ENCODE measurements at places on chromosomes 11 and 22.

GRCh38 chr22:20094197-20094807 is 14.3 kb downstream of the DGCR8 start:
- H3K4me3 ChIP-seq = no peak overlapping the region
- no peak overlapping the region for H3K27ac ChIP-seq
- DNase-seq = no peak

DNA sequence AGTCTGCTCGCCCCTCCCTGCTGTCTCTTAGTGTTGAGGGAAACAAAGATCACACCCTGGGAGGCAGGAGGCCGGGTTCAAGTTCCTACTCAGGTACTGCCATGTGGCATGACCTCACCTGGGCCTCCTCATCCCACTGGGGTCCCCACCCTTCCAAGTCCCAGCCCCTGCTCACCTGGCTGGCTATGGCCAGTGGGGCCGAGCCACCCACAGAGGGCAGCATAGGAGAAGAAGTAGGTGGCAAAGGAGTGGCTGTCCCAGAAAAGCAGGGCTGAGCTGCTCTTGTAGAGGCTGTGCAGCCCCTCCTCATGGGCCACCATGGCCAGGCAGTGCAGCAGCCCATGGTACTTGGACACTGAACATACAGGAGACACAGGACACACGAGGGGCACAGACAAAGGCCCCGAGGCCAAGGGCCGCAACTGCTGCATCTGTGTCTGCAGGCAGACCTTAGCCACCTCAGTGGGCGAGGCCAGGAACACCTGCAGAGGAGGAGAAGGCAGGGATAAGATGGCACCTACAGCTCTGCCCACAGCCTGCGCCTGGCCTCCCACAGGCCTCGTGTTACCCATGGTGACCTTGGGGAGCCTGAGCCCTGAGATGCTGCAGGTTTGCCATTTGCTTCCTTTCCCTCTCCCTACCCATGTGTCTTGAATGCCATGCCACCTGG is 50.6 kb upstream of the MPEG1 start:
- H3K4me3 ChIP-seq = no peak overlapping the region
- DNase-seq = no peak
- H3K27ac ChIP-seq = no peak overlapping the region
- peaks cover 9% of the 10 kb centered on the region for H3K4me1 ChIP-seq
- H3K27me3 ChIP-seq = no peaks in the 10 kb centered on the region

DNA sequence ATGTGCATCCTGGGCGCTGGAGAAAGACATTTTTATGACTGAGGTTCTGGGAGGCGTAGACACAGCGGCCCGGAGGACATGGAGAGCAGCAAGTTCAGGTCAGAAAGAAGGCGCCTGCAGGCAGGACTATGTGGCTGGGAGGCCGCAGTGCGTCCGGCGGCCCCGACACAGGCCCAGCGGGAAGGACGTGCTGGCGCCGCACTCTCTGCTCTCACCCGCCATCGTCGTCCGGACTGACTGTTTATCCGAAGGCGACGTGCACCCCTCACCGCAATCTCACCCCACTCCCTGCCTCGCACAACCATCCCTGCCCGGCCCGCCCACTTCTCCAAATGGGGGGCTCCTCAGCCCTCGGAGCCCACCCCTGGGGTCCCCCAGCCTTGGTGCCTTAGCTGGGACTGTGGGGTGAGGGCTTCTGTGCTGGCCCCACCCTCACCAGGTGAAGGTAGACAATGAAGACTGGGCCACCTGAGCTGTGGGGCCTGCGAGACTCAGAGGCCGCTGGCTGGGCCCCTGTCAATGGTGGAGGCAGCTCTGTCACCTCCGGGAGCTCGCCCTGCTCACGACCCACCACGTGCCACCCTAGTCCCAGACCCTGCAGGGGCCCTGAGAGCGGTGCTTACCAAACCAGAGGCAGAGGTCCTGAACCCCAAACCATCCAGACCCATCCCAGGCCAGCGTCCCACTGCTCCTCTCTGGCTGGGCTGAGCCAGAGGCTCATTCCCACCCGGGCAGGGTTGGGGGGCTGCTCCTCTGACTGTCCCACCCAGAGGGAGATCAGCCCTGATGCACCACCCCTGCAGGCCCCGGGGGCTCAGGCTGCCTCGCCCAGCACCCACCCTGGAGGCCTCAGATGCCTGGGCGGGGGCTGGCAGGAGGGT is 16.2 kb upstream of the MUC5B start:
- no peak for DNase-seq
- no peaks in the 10 kb centered on the region for H3K27me3 ChIP-seq
- H3K36me3 ChIP-seq = no peaks in the 10 kb centered on the region
- H3K4me1 ChIP-seq = no peaks in the 10 kb centered on the region
- no peak overlapping the region for H3K4me3 ChIP-seq

- no peak overlapping the region for H3K27ac ChIP-seq
- DNase-seq = no peak
- H3K4me3 ChIP-seq = no peak overlapping the region
- H3K36me3 ChIP-seq = no peaks in the 10 kb centered on the region
- no peaks in the 10 kb centered on the region for H3K27me3 ChIP-seq
- H3K4me1 ChIP-seq = peaks cover 5% of the 10 kb centered on the region
These were observed 21.8 kb downstream of the DHCR7 start for GRCh38 chr11:71426413-71426812.

GRCh38 chr11:69125861-69126260 is 29.9 kb upstream of the SMIM38 start:
- DNase-seq = no peak
- H3K36me3 ChIP-seq = no peaks in the 10 kb centered on the region
- H3K27ac ChIP-seq = no peak overlapping the region
- H3K27me3 ChIP-seq = no peaks in the 10 kb centered on the region

GRCh38 chr11:23377909-23378308 is 517.6 kb upstream of the CCDC179 start:
- DNase-seq = no peak
- no peaks in the 10 kb centered on the region for H3K27me3 ChIP-seq
- H3K4me1 ChIP-seq = no peaks in the 10 kb centered on the region
- no peaks in the 10 kb centered on the region for H3K36me3 ChIP-seq
- H3K27ac ChIP-seq = no peak overlapping the region
- H3K4me3 ChIP-seq = no peak overlapping the region

DNA sequence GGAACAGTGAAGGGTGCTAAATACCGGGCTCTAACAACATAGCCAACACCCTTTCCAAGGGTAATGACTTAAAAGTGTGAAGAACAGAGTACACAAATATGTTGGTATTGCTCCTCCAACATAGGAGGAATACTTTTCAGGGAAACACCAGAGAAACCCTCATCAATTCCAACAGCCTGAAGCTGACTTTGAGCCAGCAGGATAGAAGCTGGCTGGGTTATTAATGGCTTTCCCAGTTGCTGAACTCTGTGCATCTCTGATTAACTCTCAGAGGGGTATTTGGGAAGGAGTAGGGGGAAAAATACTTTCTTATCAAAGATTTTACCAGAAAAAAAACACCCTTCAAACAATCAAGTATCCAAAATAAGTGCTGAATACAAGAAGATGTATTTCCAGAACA is 95.6 kb downstream of the AMBRA1 start:
- H3K27ac ChIP-seq = no peak overlapping the region
- H3K4me3 ChIP-seq = no peak overlapping the region
- no peaks in the 10 kb centered on the region for H3K4me1 ChIP-seq
- H3K36me3 ChIP-seq = no peaks in the 10 kb centered on the region

GRCh38 chr11:10640308-10640707 is 53.2 kb downstream of the IRAG1 start:
- H3K4me1 ChIP-seq = no peaks in the 10 kb centered on the region
- no peak overlapping the region for H3K4me3 ChIP-seq
- H3K27me3 ChIP-seq = no peaks in the 10 kb centered on the region
- no peak overlapping the region for H3K27ac ChIP-seq
- no peaks in the 10 kb centered on the region for H3K36me3 ChIP-seq
- DNase-seq = no peak

GRCh38 chr22:49011379-49011768 is 816.3 kb downstream of the BRD1 start:
- H3K4me1 ChIP-seq = no peaks in the 10 kb centered on the region
- no peak overlapping the region for H3K4me3 ChIP-seq
- no peak for DNase-seq

DNA sequence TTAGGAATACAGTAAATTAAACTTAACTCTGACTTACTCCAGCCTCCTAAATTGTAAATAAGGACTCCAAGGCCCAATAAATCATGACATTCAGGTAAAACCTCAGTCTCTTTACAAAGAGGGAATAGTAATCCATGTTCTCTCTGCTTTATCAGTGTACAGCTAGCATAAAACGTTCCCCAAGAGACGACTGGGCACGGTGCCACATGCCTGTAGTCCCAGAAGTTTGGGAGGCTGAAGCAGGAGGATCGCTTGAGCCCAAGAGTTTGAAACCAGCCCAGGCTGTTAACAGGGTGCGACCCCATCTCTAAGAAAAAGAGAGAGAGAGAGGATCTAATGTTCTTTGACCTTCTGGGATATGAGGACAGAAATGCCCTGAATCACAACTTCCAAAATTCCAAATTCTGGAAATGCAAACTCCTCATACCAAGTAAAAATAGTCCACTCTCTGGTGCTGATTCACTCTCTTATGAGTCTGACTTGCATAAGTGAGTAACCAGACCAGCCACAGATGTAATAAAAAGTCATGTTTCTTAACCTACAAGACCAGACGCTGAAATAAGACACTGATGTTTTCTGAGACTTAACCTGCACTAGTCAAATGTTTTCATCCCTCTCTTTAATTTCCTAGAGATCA is 25.5 kb downstream of the NNMT start:
- peak; percentile 11 for DNase-seq
- H3K27me3 ChIP-seq = no peaks in the 10 kb centered on the region
- H3K36me3 ChIP-seq = no peaks in the 10 kb centered on the region

DNA sequence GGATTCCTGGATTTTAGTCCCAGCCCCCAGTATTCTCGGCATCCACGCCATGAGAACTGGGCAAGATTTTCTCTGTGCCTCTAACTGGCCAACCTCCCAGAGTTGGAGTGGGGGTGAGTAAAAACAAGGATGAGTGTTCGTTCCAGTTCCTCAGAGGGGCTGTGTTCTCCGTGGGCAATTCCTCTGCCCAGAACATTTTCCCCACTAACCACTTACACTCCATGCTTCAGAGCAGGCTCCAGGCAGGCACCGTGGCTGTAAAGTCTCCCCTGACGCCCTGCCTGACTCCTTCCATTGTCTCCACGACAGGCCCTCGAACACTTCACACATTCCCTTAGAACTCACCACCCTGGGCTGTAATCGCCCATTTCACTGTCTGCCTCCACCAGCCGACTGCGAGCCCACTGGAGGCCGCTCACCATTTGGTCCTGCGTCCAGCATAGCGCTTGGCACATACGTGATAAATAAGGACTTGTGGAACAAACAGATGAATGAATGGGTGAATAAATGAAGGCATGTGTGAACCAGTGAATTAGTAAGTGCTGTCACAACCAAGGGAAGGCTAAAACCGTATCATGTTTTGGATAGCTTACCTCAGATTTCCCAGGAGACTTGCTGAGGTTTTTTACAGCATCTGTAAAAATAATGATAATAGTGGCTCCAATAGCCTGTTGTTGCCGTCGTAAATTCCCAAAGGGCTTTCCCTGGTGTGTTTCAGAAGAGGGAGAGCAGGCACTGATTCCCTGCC is 6.1 kb downstream of the APLNR start:
- no peaks in the 10 kb centered on the region for H3K27me3 ChIP-seq
- H3K27ac ChIP-seq = no peak overlapping the region
- H3K4me1 ChIP-seq = no peaks in the 10 kb centered on the region
- no peak for DNase-seq

GRCh38 chr11:130847517-130847916 is 68.8 kb downstream of the SNX19 start:
- no peak overlapping the region for H3K27ac ChIP-seq
- no peak for DNase-seq
- H3K4me1 ChIP-seq = peaks cover 10% of the 10 kb centered on the region
- H3K4me3 ChIP-seq = no peak overlapping the region

DNA sequence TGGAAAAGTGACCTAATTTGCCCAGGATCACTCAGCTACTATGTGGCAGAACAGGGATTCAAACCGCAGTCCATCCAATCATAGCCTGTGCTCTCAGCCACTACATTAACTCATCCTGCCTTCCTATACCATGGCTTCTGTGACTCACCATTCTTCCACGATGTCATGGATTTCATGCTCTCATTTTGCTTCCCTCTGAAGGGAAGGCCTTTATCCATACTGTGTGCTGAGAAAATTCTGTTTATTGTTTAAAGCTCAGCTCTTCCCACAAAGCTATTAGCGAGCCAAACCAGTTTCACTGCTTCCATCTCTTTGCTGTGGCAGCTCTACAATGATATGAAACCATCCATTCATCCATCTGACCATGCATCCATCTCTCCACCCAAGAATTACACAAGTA is 289.9 kb downstream of the TENM4 start:
- peaks cover 14% of the 10 kb centered on the region for H3K4me1 ChIP-seq
- H3K27me3 ChIP-seq = no peaks in the 10 kb centered on the region
- no peak for DNase-seq
- H3K4me3 ChIP-seq = no peak overlapping the region
- H3K27ac ChIP-seq = no peak overlapping the region

GRCh38 chr22:41382610-41383009 is 868 bp downstream of the TEF start:
- no peak for DNase-seq
- H3K4me3 ChIP-seq = peak overlapping the region; percentile 88
- no peaks in the 10 kb centered on the region for H3K27me3 ChIP-seq
- H3K27ac ChIP-seq = peak overlapping the region; percentile 97

- DNase-seq = peak; percentile 76
- H3K27me3 ChIP-seq = no peaks in the 10 kb centered on the region
- no peak overlapping the region for H3K4me3 ChIP-seq
- H3K36me3 ChIP-seq = peaks cover 47% of the 10 kb centered on the region
- peaks cover 73% of the 10 kb centered on the region for H3K4me1 ChIP-seq
These were observed 14.1 kb downstream of the TNKS1BP1 start for GRCh38 chr11:57310630-57311086.

GRCh38 chr22:25970374-25970911 is 198.8 kb upstream of the SEZ6L start:
- H3K27ac ChIP-seq = no peak overlapping the region
- DNase-seq = peak; percentile 2
- no peak overlapping the region for H3K4me3 ChIP-seq
- H3K27me3 ChIP-seq = no peaks in the 10 kb centered on the region
- no peaks in the 10 kb centered on the region for H3K4me1 ChIP-seq
- H3K36me3 ChIP-seq = no peaks in the 10 kb centered on the region

DNA sequence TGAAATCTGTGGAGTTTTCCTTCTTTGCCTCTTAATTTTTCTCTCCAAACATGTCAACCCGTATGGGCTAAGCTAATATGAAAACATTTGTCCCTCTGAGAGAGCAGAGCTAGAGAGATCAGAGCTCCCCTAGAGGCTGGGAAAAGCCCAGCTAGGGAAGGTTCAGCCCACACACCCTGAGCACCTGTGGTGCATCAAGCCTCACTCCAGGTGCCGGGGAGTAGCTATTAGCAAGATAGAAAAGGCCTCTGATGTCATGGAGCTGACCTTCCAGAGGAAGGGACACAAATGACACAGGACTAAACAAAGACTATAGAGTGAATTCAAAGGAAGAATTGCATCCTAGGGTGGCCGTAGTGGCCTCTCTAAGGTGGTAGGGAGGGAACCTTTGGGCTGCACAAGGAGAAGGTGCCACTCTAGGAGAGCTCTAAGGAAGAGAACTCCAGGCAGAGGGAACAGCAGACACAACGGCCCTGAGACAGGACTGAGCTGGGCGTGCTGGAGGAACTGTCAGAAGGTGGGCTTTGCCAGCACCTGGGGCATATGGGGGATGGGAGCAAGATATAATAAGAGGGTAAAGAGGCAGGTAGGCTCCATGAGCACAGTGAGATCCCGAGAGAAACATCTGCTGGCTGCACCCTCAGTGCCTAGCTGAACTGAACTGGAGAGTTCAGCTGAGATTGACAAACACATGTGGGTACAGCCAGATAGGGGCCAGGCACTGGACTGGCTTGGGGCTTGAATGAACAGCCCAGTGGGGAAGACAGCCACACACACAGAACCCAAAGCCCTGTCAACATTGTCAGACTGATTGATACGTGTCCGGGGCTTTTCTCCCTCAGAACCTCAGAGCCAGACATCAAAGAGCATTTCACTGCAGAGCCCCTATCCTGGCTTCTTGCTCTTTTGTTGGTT is 65.5 kb upstream of the DRD2 start:
- no peaks in the 10 kb centered on the region for H3K27me3 ChIP-seq
- H3K4me1 ChIP-seq = no peaks in the 10 kb centered on the region
- no peak overlapping the region for H3K4me3 ChIP-seq
- H3K27ac ChIP-seq = no peak overlapping the region

All from thyroid gland (tissue), 4 donors.